ENCODE measurements at places on chromosomes 1 and 21. TPM values are rescaled to one million over a fixed set of nuclear protein-coding genes. Genes with fewer than 3 reads are reported as not detected.

The TMEM82 gene
- total RNA-seq, result not detected

The COL24A1 gene
- total RNA-seq, result 0.15 TPM

GRCh38 chr1:197469620-197470210 lies 201.7 kb downstream of the CRB1 start:
- no peak for DNase-seq

GRCh38 chr1:20726118-20726911 lies 6.2 kb downstream of the SH2D5 start:
- no peak for DNase-seq

- no peak for DNase-seq
Observed at GRCh38 chr21:45130324-45130774, 56.0 kb downstream of the ADARB1 start.

The ABCA4 gene
- 0.61 TPM for total RNA-seq

The RGS16 gene
- 37.2 TPM for total RNA-seq

The CLDN17 gene
- total RNA-seq, result not detected
